ENCODE measurements at places on chromosomes 1 and 21.

DNA sequence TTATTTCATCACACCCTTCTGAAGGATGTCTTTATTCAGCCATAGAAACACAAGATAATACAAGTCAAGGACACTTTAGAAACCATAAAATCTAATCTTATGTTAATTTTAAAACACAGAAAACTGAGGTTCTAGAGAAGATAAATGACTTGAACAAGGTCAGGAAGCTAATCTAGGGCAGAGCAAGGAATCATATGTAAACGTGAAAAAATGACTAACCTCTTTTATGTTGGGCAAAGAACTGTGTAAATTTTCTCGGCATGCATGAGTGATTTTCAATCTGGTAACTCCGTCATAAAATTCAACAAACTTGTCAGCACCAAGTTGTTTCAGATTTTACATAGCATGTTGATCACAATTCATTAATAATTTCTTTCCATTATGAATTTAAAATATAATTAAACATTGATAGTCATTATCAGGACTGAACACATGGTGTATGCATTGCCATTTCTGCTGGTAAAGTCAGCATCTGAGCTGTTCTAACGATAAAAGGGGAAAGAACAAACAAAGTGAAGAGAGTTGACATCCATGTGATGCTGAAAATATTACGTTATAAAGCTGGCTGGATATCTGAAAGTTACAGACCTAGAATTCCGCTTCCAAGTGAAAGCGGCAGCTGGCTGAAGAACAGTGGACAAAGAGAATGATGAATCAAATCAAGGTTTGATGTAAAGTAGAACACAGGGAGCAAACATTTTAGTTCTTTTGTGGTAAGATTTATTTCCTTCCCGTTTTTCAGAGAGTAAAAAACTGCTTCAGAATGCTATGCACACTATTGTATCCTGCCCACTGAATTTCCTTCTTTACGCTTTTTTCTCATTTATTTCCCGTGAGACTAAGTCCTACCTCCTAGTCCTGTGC is 1037.4 kb upstream of the TMPRSS15 start:
- no peak for DNase-seq

DNA sequence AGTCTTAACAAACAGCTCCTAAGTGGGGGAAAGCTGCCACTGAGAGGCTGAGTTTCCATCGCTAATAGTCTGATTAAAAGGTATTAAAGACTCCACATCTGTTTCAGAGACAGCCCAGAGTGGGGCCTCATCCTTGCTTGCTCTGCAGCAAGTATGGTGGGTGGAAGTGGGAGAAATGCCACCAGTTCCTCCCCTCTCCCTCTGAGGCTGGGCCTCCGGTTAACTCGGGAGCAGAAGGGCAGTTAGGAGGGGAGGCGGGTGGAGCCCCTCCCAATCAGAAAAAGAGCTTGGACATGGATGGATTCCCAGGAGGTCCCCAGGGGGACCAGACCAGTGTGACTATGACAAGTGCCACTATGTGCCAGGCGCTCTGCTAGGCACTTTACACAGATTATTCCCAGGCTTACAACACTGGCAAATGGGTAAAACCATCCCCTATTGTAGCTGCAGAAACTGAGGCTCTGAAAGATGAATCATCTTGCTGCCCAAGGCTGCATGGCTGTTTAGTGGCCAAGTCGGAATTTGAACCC is 11.4 kb upstream of the ASCL5 start:
- DNase-seq: no peak

DNA sequence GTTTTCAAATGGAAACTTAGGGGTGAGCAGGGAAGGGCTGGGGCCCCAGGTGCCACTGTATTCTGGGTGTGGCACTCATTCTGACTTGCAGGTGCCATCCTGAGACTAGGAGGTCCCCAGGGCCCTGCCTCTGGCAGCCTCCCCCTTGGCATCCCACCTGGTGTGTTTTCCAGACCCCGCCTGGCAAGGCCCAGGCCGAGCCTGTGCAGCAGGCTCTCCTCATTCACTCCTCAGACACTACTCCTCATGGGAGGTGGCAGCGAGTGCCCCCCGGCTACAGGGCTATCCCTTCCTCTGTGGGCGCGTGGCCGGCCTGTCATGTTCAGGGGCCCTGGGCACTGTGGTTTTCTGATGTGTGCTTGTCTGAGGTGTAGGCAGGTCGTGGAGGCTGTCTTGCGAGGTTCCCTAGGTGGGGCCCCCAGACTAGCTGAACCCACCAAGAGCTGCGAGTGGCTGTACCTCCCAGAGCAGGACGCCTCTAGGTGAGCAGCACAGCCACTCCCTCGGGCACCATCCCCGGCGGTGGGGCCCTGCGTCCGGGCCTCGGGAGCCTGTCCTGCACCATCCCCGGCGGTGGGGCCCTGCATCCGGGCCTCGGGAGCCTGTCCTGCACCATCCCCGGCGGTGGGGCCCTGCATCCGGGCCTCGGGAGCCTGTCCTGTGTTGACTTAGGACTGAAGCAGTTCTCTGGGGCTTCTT is 13.2 kb downstream of the SLX9 start:
- no peak for DNase-seq

DNA sequence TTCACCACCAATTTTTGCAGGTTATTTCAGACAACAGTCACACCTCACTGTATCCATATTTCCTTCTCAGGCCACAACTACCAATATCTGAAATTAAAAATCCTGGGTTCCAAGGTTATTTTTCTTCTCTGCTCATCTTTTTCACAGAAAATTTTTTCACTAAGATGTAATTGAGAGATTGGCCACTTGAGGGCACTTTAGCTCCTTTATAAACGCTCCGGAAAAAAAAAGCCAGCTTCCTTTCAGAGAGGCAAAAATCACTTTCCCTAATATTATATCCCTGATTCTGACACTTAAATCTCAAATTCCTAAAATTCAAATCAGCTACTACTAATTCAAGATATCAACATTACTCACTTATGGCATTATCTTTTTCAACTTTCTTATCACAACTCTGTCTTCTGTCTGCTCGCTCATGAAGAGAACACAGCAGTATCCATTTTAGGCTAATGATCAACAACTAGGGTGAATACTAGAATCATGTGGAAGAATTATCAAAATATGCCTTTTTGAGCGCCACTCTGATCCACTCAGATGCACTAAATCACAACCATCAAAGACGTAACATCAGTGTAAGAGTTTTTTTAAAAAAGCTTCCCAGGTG is 101.4 kb upstream of the RGS1 start:
- no peak for DNase-seq

GRCh38 chr1:28035420-28035819 is 53.0 kb downstream of the EYA3 start:
- no peak for DNase-seq

DNA sequence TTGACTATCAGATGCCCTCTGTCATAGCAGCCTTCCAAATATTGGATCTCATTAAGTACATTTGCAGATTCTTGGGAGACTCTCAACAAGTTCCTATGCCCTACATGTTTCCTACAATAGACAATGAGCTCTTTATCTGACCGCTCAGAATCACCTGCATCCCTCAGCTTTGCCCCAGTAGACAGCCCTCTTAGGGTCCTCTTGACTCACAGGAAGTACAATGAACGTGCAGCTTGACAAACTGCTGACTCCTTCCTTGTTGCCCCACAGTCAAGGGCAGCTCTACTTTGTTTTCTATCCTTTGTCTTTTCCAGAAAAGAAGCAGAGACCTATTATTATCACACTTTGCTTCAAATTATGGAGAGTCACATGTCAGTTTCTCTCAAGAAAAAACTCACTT is 27.6 kb downstream of the SLC44A5 start:
- DNase-seq: no peak

DNA sequence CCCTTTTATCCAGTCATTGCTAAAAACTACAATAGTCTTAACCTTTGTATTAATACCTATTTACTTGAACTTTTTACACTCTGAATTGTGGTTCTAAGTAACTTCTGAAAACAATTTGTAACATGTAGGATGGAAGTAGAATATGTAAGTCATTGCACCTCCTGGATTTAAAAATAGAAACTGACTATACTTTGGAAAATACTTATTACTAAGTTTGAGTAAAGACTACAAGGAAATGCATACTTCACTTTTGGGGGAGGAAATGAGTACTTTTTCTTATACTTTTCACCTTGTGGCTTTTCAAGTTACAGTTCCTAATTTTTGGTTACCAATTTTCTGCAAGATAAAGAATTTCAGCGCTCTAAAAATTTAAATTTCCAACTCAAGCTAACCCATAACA is 8.7 kb downstream of the RGS18 start:
- no peak for DNase-seq

GRCh38 chr1:37131281-37131680 is 97.0 kb upstream of the GRIK3 start:
- no peak for DNase-seq

- DNase-seq: no peak
Observed at GRCh38 chr1:216778737-216779136, 55.5 kb upstream of the ESRRG start.

DNA sequence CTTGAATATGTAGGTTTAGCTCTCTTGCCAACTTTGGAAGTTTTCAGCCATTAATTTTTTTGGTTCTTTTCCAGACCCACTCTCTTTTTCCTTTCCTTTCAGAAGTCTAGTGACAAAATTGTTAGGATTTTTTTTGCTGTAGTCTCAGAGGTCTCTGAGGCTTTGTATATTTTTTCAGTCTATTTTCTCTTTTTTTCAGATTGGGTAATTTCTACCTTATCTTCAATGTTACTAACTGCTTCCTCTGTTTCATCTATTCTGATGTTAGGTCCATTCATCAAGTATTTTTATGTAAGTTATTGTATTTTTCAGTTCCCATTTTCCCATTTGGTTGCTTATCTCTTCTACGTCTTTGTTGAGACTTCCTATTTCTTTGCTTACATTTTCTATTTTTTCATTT is 15.7 kb downstream of the RGS2 start:
- no peak for DNase-seq

Measured in iPS DF 6.9 (cell line).